T-helper 9 cell (primary cell): ENCODE measurements at places on chromosomes 4 and X.

DNA sequence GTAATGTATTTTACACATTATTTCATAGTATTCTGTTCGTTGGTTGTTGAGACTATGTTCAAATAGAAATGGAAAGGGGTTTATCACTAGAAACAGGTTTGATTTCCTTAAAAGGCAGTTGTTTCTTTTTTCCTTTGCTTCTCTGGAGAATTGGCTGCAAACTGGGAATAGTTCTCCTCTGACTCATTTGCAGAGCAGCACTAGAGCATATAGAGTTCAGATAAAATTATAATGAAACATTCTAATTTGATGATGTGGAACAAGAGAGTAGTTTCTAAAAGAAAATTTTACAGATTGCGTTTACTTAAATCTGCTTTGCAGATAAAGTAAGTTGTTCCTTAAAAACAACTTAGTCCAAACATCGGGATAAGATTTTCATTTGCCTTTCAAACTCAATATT, 29.7 kb downstream of the SYNPO2 start:
- DNase-seq: no peak

DNA sequence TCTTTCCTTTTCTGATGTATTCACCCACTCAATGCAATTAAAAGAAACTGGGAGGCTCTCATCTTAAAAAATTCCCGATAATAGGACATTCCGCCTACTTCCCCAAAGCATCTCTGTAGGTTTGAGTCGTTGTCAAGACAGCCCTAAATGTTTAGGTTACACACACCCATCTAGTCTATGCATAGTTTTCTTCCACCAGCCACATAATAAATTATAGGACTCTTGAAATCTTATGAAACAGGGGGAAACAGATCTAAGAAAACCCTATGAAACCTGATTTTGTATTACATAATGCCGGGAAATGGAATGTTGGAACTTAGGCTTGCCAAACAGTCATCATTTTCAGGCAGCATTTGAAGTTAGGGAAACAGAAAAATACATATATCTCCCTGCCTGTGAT, 150.0 kb downstream of the PRKX start:
- no peak for DNase-seq

GRCh38 chr4:171813526-171814250, 484 bp downstream of the GALNTL6 start:
- no peak for DNase-seq

DNA sequence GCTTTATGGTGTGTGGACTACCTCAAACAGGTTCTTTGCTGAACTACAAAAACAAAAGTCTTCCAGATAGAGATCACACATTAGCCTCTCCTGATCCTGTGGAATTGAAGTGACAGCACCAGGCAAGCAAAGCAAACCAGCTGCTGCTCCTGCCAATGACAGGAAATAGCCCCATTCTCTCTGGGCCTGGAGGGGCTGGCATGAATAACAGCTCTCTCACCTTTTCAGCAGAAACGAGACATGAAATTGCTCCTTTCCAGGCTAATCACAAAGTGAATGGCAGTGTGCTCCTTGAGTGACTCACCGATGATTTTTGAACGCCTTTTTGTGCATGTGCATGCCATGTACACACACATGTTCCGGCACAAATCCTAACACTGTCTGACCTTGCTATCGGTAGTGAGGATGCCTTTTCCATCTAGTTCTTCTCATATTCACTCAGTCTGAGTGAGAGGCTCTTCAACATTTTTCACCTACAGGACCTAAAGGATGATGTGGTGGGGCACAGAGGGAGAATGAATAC, 24.4 kb downstream of the MFAP3L start:
- DNase-seq: no peak

GRCh38 chr4:181219783-181220416, 1023.3 kb upstream of the TENM3 start:
- no peak for DNase-seq

DNA sequence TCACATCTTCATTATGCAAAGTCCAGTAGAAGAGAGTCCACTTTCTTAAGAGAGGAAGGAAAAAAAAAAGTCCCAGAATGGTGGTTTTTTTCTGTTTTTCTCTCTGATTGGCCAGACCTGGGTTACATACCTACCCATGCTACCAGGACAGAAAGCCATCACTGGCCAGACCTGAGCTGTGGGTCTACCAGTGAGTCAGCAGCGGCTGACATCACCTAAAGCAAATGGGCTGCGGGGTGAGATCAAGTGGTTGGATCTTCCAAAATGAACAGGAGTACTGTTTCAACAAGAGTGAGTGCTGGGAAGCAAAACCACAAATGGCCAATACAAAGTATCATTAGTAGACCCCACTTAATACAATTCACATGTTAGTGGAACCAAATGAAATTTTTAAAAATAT, 1.6 kb upstream of the NDST3 start:
- no peak for DNase-seq

GRCh38 chr4:173256825-173257224, 77.3 kb downstream of the HMGB2 start:
- no peak for DNase-seq

- no peak for DNase-seq
Observed at GRCh38 chrX:47143894-47144625, 442 bp downstream of the NDUFB11 start.

- DNase-seq: no peak
Observed at GRCh38 chr4:14831416-14831815, 170.9 kb upstream of the CPEB2 start.

GRCh38 chr4:56656346-56656643, 24.8 kb downstream of the HOPX start:
- DNase-seq: peak; percentile 21

GRCh38 chr4:1604181-1604705, 79.9 kb downstream of the FAM53A start:
- DNase-seq: no peak

- no peak for DNase-seq
Observed at GRCh38 chrX:123698979-123699520, 33.8 kb downstream of the THOC2 start.

DNA sequence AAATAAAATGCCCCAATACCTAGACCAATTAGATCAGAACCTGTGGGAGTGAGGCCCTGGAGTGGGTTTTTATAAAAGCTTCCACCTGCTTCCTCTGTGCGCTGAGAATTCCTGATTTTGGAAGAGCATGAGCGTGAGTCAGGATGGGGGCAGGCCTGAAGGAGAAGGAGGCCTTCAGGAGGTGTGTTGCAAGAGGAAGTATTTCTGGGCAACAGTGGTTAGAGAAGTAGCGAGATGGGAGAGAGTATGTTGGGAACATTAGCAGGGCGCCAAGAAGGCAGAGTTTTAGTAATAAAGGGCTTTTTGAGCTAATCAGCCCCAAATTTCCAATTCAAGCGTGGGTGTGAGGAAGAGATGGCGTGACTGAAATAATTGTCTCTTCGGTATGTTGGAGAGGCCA, 349.8 kb downstream of the UNC5C start:
- DNase-seq: no peak

DNA sequence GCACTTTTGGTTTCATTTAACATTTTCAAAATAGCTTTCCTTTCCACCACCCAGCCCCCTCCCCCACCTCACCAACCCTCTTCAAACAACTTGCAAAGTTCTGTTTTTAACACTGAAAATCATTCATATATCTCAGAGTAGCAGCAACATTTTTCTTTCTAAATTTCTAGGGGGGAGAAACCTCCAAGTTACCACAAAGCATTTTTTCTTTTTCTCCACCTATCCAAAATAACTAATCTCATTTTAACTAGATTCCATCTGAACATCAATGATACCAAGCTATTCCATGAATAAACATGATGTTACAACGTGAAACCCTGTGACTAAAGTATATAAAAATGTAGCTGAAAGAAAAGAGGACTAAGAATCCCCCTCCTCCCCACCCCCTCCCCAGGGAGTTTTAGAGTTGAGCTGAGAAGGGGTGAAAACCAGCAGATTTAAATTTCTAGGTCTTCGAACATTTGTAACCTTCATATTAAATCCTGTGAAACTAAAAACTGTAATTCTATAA, 5.2 kb downstream of the LDB2 start:
- DNase-seq: no peak

GRCh38 chrX:51802917-51803688, 59.9 kb downstream of the GSPT2 start:
- peak; percentile 7 for DNase-seq

DNA sequence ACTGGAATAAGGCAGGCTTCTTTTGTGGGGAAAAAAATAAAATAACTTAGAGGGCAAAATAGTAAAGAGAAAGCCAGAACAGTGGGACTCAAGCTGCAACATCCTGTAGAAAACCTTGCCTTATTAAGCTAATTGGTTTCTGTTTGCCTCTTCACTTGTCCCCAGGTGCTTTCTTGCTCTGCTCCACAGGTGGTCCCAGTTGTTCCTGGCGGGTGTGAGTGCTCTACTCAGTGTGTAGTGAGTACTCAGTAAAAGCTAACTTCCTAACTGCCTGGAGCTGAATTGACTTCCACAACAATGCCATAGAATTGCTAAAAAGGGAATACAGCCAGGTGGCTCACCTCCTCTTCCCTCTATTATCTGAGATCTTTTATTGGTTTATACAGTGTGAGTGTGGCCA, 930.2 kb downstream of the C4orf33 start:
- DNase-seq: no peak

DNA sequence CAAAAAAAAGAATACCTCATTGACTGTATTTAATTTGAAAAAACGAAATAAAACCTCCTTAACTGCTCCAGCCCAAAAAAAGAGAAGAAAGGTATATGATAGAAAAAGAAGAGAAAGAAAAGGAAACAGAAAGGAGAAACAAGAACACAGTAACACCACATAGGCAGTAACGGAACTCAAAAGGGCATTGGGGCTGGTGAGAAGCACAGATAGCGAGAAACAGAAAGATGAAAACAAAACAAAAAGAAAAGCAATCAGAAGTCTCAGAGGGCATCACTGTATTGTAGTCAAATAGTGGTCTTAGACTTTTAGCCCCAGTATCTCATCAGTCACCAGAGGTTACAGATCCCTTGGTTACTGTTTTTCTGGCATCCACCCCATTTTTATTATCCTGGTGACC, 88.6 kb downstream of the NFKB1 start:
- DNase-seq: no peak

DNA sequence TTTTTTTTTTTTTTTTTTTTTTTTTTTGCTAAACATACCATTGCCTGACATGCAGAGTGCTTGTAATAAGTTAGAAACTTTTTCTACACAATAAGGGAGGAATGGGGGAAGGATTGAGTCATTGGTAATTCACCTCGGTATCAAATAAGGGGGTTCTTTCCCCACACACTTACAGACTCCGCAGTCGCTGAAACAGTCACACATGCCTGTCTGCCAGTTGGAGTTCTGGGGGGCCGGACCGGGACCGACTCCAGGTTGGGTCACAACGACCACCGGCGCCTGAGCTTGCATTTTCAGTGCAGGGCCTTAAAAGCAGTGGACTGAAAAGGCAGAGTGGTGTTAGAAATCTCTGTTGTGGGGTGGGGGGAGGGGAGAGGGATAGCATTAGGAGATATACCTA, 6.9 kb downstream of the PLAC8 start:
- no peak for DNase-seq

DNA sequence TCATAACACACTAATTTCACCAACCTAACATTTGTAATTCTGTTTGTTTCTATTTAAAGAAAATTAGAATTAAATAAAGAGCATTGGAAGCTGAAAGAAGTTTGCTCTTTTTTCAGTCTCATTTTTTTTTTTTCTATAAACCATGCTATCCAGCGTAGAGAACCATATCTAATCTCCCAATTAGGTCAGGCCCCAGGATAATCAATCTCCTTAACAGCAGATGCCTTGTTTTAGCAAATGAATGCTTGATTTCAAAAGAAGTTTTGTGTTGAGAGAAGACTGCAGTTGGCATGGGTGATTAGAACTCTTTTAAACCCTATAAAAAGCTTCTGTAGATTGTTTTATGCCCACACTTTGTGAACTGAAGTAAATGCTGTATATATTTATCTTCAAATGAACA, 15.6 kb upstream of the MAD2L1 start:
- no peak for DNase-seq

- DNase-seq: no peak
Observed at GRCh38 chr4:163666332-163666873, 171.9 kb downstream of the TMA16 start.

DNA sequence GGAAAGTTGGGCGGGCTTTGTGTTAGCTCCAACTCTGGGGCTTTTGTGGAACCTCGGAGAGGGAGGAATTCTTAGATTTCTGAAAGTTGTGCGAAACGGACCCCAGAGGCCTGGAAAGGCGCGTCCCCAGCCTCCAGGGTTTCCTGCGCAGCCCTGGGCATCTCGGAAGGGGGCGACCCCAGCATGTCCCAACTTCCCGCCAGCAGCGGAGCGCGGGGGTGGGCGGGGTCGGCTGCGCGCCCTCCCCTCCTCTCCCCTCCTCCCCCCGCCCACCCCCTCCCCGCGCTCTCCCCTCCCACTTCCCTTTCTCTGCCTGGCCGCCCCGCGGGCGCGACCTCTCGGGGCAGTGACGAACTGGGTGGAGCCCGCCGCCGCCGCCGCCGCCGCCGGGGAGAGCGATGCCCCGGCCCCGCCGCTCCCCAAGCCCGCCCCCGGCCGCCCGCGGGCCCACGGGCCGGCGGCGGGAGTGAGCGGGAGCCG, 16.8 kb downstream of the PTTG2 start:
- DNase-seq: peak; percentile 76

DNA sequence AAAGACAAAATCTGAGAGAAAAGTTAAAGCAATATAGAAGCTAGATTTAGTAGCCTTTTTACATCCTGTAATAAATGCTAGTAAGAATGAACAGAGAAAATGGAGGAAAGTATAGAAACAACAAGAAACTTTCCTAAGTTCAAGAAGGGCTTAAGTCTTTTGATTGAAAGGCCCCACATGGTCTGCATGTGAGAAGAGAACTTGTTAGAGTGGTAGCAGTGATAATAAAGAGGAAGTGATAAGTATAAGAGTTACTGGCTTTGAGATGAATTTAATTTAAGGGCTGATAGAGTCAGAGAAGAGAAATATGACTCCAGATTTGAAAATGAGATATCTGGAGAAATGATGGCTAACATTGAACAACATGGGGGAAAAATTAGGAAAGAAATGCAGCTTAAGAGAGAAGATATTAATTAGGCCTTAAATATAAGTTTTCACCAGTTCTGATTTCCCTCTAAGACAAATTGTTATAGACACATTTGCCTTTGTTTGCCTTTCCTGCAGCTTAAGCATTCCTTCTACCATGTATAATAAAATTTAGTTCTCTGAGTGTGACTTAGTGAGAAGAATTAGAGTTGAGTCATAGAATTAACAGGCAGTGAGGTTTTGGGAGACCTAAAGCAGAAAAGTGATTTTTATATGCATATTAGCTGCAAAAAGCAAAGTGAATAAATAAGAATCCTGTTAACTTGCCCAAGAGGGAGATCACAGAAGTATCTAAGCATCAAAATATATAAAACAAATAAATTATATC, 18.4 kb downstream of the ZFX start:
- DNase-seq: no peak
